ENCODE measurements at places on chromosomes 12 and 14.

- no peak for DNase-seq
Measured at GRCh38 chr12:19979584-19979983, 388.8 kb upstream of the PDE3A start.

GRCh38 chr14:75876530-75876929 lies 105.3 kb downstream of the TGFB3 start:
- no peak for DNase-seq

- no peak for DNase-seq
Measured at GRCh38 chr14:51518711-51519110, 133.0 kb upstream of the FRMD6 start.

GRCh38 chr14:41280745-41281144 lies 325.9 kb upstream of the LRFN5 start:
- no peak for DNase-seq

GRCh38 chr14:56199982-56200577 lies 81.9 kb downstream of the PELI2 start:
- no peak for DNase-seq

DNA sequence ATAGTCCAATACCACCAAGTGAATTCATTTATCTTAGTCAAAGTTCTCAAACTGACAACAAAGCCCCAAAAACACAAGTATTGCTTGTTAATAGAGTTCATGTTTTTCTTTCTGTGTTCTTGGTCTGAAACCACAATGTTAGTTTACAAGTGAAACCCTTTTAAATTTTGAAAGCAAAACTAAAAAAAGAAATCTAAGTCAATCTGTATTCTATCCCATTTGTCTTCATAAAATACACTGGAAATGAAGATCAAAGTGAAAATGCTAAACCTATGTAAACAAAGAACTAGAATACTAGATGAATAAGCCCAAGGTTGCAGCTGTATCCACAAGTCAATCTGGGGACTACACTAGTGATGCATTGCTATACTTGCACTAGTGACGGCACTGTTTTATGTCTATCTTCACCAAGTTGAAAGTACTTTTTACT lies 10.4 kb downstream of the MAP4K5 start:
- DNase-seq, result no peak

DNA sequence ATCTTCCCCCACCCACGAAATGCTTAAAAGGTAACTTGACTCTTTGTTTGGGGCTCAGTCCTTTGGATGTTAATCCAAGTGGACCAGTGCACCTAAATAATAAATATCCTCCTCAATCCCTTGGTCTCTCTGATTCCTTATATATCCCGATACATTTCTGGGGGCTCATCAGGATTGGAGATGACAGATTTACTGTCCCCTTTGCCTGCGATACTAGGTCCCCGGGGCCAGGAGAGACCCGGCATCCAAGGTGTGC lies 26.3 kb downstream of the KLRK1 start:
- no peak for DNase-seq

DNA sequence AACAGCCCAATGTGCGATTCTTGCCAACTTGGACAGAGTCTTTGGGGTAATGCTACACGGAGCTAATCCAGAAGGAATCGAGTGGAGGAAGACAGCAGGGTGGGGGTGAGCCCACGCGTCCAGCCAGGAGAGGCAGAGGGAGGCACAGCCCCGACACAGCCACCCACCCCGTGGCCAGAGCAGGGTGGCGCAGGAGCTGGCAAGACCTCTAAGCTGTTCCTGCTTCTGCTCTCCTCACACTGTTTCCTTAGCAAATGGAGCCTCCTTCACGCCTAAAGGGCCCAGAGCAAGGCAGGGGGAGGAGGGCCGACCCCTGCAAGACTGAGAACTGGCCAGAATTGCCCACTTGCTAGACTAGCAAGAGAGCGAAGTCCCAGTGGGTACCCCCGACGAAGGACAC lies 91.5 kb downstream of the FBXL14 start:
- no peak for DNase-seq

- DNase-seq, result no peak
Measured at GRCh38 chr12:56162468-56163290, 4.5 kb downstream of the MYL6 start.

- DNase-seq, result no peak
Measured at GRCh38 chr14:101857226-101857625, 95.7 kb downstream of the PPP2R5C start.

- DNase-seq, result no peak
Measured at GRCh38 chr12:96811083-96811482, 96.0 kb upstream of the NEDD1 start.

DNA sequence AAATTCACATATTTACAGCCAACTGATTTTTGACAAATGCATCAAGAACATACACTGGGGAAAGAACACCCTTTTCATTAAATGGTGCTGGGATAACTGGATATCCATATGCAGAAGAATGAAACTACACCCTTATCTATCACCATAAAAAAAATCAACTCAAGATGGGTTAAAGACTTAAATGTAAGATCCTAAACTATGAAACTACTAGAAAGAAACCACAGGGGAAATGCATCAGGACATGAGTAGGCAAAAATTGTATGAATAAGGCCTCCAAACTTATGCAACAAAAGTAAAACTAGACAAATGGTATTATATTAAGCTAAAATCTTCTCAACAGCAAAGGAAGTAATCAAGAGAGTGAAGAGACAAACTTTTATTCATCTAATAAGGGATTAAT lies 242.6 kb downstream of the CPNE8 start:
- DNase-seq, result no peak

DNA sequence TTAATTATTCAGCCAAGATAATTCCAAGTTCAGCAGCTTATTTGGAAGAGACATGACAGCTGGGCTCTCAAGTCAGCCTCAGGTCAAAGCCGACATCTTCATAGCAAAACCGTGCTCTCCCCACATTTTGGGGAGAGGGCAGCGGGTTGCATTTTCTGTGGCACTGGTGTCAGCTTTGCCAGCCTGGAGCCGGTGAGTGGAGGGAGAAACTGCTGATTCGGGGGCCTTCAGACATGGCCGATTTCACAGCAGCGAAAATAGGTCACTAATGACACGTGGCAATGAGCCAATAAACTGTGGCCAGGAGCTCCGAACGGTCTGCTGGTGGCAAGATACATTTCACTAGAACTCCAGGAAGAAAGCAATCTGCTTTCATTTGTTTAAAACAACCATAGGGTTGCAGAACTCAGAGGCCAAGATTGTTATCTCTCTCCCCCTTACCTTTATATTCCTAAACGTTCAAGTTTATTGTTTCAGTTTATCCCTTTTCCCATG lies 173.2 kb downstream of the CAND1 start:
- no peak for DNase-seq

GRCh38 chr14:95523815-95524448 lies 7.5 kb upstream of the SYNE3 start:
- no peak for DNase-seq

GRCh38 chr12:96482086-96482485 lies 7.3 kb upstream of the CFAP54 start:
- no peak for DNase-seq

GRCh38 chr12:2509137-2509536 lies 285.6 kb upstream of the FKBP4 start:
- no peak for DNase-seq

- no peak for DNase-seq
Measured at GRCh38 chr12:117998719-117999118, 17.8 kb upstream of the RFC5 start.

DNA sequence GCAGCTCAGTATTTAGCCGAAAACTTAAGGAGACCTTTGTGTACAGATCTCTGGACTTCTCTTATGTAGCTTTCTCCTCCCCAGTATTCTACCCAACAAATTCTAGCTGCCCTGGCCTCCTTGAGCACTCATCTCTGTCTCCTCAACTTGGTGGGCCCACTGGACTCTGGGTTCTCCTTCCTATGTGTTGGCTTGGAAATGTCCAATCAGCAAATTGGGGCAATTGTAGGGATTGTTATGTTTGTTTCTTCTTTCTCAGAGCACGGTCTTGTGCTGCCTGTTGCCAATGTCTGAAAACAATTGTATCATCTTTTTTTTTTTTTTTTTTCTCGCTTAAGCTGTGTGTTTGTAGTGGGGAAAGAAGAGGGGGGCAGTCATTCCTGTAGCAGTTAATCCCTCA lies 30.2 kb downstream of the NTN4 start:
- DNase-seq, result no peak

GRCh38 chr12:78118486-78118885 lies 287.8 kb downstream of the NAV3 start:
- no peak for DNase-seq

- no peak for DNase-seq
Measured at GRCh38 chr14:22597771-22598098, 365 bp upstream of the ABHD4 start.

GRCh38 chr14:35286707-35287106 lies 5.5 kb upstream of the PSMA6 start:
- DNase-seq, result no peak

GRCh38 chr14:61042220-61042619 lies 61.2 kb downstream of the SLC38A6 start:
- DNase-seq, result no peak

DNA sequence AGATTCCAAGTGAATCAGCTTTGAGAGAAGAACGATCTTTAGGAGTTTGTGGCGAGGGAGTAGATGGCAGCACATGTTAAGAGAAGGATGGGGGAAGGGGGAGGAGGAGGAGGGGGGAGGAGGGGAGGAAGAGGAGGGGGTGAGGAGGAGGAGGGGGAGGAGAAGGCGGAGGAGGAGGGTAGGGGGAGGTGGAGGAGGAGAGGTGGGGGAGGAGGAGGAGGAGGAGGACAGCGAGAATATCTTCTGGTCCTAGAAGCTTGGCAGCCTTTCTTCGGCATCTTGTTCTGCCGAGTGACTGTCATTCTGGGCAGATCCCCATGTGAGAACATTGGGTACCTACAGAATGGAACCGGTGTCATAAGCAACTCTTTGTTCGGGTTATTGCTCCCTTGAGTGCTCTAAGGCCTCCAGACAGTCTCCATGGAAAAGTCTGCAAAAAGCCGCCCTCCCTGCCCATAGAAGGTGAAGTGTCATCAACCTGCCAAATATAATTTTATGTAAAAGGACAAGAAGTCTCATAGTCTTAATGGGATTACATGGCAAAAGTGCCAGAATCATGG lies 6.9 kb downstream of the RFC5 start:
- DNase-seq, result no peak

GRCh38 chr12:40697566-40698259 lies 5.5 kb downstream of the CNTN1 start:
- no peak for DNase-seq

DNA sequence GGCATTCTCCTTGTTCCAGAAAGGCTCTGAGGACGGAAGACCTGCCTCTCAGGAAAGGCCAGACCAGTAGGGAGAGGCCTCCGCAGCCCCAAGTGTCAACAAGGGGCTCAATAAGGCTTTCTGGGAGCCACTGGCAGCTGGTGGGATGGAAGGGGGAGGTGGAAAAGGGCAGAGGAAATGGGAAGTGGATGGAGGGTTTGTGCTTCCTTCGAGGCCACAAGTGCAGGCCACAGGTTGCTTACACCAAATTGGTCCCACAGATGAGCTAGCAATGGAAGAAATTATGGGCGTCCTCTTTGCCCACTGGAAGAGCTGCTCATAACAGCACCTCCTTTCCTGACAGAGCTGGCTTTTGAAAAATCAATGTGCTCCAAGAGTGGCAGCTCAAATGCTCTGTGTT lies 28.2 kb downstream of the P2RX4 start:
- no peak for DNase-seq

GRCh38 chr14:64910847-64911495 lies 3.3 kb upstream of the CHURC1 start:
- DNase-seq, result no peak

GRCh38 chr12:117142094-117142493 lies 42.9 kb upstream of the TESC start:
- no peak for DNase-seq

DNA sequence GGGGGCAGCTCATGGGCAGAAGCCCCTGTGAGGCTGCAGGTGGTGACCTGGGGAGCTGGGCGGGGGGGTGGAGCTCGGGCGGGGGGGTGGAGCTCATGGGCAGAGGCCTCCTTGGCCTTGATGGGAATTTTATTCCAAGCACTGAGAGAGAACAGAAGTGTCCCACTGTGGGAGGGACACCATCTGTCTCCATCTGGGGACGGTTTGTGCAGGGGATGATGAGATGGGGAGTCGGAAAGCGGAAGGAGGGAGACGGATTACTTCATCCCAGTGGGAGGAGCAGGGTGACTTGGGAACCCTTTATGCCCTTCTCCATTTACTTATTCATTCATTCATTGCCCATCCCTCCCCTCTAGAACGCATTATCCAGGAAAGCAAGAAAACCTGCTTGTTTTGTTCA lies 304.7 kb downstream of the ADGRD1 start:
- no peak for DNase-seq

- DNase-seq, result no peak
Measured at GRCh38 chr12:113119980-113120669, 15.4 kb downstream of the RASAL1 start.

DNA sequence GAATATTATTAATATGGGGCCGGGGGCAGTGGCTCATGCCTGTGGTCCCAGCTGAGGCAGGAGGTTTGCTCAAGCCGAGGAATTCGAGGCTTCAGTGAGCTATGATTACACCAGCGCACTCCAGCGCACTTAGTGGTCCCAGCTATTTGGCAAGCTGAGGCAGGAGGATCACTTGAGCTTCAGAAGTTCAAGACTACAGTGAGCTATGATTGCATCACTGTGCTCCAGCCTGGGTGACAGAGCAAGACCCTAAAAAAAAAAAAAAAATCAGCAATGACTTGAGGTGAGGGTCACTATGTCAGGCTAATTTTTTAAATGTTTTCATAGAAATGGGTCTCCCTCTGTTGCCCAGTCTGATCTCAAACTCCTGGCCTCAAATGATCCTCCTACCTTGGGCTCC lies 243.4 kb downstream of the RBM19 start:
- DNase-seq, result no peak

- DNase-seq, result no peak
Measured at GRCh38 chr14:89719366-89720075, 235.0 kb downstream of the EFCAB11 start.

DNA sequence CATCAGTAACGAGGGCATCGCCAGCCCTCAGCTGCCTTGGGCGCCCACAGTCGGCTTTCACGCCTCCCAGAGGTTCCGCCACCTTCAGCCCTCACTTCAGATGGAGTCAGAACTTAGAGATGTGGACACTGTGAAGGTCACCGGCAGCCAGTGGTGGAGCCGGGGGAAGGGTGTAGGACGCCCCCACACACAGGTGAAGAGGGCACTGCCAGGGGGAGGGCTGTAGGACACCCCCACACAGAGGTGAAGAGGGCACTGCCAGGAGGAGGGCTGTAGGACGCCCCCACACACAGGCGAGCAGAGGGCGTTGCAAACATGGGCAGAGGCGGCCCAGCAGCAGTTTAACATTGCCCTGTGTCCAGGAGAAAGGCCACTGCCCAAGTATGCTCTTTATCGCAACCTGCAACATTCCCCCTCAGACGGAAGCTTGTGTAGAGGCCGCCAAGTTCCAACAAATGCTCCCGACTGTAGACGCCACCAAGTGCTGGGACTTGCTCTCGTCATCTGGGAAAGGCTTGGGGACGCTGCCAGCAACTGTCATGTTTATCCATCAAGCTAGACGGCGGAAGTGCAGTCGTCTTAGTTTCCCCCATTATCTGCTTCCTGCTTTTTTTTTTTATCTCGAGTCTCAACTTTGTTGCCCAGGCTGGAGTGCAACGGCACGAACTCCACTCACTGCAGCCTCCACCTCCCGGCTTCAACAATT lies 4.9 kb upstream of the ANKLE2 start:
- DNase-seq, result no peak

All from activated CD8-positive, alpha-beta memory T cell treated with anti-CD3 and anti-CD28 coated beads for 1 hour (primary cell).